ENCODE measurements at places on chromosomes 6 and 20. TPM values are rescaled to one million over a fixed set of nuclear protein-coding genes. Genes with fewer than 3 reads are reported as not detected.

The RNF182 gene
- total RNA-seq = 6.4 TPM

The WASF1 gene
- 12.4 TPM for total RNA-seq

The MAFB gene
- total RNA-seq = not detected

The TCF15 gene
- not detected for total RNA-seq

The RBM24 gene
- 37.7 TPM for total RNA-seq

The ZNF391 gene
- 0.56 TPM for total RNA-seq

The SPDEF gene
- not detected for total RNA-seq

The CLVS2 gene
- total RNA-seq = not detected

The CDC5L gene
- total RNA-seq = 18.9 TPM

The MYT1 gene
- total RNA-seq = not detected

The CST8 gene
- not detected for total RNA-seq

The KCNK16 gene
- total RNA-seq = not detected

The PTPRT gene
- not detected for total RNA-seq

The C6orf141 gene
- total RNA-seq = not detected

DNA sequence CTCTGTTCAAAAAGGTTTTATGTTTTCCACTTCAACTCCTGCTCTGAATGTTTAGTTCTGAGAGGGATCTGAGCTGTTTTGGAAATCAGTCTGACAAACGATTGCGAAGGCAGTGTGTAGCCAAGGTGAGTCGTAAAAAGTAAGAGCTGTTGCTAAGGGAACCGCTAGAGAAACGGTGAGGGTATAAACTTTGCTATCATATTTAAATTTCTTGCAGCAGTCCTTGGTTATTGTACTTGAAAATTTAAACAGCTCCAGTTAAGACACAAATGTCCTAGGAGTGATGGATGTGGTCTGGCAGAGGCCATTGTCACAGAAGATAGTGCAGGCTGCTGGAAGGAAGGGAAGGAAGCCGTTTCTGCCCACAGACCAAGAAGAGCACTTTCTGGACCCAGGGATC, 64.9 kb upstream of the CITED2 start:
- no peak for DNase-seq

DNA sequence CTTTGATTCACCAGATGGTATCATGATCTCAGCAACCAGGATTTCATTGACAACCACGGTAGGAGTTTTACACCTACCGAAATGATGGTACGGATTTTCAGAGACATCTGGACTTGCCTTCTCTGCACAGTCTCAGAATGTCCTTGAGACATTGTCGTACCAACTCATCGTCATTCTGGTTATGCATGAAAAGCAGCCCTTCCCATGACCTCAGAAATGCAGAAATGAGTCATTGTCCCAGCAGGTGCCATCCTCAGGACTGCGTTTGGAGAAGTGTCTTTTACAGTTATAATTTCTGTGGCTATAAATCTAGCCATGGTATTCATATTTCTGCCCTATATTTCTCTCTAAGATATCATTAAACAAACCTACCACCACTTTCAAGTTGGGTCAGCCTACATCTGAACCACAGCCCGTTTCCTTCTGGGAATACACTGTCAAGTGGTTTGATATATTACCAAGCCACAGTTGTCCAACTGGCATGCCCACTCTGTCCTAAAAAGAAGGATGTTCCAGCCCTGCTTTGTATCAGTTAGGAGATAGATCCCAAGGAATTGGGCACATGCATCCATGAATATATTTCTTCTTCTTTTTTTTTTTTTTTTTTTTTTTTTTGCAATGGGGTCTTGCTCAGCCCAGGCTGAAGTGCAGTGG, 7.5 kb upstream of the BFSP1 start:
- no peak for DNase-seq

GRCh38 chr6:133467982-133468380, 226.8 kb downstream of the EYA4 start:
- no peak for DNase-seq

GRCh38 chr6:61809004-61809595, 476.9 kb downstream of the KHDRBS2 start:
- peak; percentile 15 for DNase-seq

- peak; percentile 21 for DNase-seq
These were observed 268.3 kb upstream of the TAB2 start for GRCh38 chr6:149049230-149049629.

DNA sequence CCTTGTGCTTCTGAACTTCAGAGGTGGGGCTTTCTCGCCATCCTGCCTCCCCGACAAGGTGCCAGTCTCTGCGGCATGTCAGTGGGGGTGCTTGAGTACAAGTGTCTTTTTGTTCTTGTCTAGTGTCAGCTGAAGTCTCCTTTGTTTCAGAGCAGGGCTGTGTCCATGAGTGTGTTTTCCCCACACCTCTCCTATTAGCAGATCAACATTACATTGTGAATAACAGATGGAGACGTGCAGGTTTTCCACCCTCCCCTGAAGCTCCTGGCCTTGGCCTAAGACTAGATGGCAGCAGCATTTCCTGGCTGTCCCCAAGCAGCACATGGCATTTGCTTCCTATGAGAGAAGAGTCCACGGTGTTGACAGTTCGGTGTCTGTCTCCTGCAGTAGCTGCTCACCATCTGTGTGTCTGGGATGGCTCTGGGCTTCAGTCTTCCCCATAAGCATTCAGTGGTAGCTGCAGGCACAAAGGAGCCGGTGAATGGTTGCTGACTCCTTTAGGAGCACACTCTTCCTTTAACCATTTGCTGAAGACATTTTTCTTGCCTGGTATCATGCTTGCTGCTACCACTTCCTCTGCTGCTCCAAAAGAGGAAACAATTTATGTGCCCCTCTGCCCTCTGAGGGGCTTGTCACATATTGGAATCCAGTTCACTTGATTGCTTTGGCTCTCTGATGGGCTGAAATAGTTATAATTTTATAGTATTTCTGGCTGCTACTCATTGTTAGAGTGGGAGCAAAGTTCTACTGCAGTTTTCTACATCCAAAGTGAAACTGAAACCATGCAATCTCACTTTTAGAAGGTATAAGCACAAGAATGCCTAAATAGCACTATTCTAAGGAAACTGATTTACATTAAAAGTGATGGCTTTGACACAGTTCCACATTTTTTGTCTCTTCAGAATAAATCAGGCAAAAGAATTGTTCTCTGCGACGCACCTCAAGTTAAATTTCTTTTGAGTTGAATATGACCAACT, 913.0 kb downstream of the C6orf118 start:
- DNase-seq = no peak

GRCh38 chr6:45421709-45422502, 44.2 kb upstream of the SUPT3H start:
- DNase-seq = peak; percentile 57

DNA sequence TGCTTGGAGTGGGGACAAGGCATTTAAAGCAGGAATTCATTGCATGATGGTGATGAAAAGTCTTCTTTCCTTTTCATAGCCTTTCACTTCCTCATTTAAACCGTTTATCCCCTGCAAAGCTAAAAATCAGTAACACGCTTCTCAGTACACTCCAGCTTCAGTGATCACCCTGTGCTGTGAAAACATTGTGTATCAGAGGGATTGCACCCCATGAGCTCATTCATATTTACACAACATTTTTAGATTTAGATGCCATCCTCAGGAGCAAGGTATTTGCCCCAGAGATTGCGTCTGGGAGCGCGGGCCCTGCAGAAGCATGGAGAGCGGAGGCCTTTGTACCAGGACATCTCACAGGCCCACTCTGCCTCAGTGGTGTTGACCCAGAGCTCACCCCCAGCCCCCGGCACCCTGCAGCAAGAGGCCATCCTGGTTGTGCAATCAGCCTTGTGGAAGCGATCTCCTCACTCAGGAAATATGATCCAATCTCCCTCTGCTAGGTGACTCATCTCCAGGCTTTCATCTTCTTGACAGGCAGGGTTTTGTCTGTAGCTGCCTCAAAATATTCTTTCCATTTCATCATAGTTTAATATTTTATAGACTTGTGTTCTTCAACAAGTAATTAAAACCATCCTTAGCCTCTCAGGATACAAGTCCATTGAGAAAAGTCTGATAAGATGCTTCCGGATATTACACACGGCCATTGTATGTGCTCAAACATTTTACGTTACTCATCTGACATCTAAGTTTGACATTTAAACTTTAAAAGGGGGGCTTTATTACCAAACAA, 38.9 kb upstream of the THBS2 start:
- peak; percentile 90 for DNase-seq

- no peak for DNase-seq
These were observed 34.2 kb upstream of the MDGA1 start for GRCh38 chr6:37731888-37732287.

DNA sequence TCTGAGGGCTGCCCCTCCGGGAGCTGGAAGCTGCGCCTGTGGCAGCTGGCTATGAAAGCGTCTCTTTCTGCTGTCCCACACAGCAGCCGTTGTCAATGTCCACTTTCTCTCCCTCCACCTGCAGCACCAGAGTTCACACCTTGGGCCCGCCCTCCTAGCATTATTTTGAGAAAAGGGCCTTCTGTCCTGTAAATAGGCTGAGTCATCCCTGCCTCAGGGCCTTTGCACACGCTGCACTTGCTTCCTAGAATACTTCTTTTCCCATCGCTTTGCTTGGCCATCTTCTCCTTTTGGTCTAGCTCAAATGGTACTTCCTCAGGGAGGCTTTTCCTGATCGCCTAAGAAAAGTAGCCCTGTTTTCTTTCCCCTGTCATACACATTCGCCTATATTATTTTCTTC, 69.3 kb upstream of the ZNFX1 start:
- no peak for DNase-seq

GRCh38 chr6:35782424-35782823, 1.6 kb downstream of the CLPSL1 start:
- no peak for DNase-seq

DNA sequence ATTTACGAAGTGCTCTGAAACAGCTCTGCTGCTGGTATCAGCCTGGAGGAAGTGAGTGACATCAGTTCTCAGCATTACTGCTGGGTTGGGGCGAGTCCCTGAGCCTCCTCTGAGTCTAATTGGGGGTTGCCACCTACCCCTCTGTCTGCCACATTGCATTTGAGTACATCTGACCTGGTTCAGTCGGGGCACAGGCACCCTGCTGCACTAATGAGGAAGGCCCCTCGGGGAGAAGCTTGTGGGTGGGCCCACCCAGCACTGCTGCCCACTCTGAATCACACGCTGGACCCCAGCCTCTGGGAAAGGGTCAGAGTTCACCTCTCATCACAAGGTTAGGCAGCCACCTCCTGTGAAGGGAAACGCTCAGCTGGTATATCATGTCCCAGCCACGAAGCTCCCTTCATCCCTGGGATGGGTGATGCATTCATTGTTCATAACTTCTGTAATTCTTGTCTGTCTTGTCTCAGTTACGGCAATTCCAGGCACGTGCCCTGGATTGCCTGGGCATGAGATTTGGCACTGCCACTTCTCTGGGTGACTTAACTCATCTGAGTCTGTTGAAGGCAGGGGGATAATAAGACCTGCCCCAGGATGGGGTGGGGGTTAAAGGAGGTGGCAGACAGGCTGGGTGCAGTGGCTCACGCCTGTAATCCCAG, 13.3 kb downstream of the DNMT3B start:
- DNase-seq = no peak

- DNase-seq = no peak
These were observed 52.9 kb upstream of the PROKR2 start for GRCh38 chr20:5369629-5370028.

- no peak for DNase-seq
These were observed 107.9 kb upstream of the VGLL2 start for GRCh38 chr6:117157448-117157847.

DNA sequence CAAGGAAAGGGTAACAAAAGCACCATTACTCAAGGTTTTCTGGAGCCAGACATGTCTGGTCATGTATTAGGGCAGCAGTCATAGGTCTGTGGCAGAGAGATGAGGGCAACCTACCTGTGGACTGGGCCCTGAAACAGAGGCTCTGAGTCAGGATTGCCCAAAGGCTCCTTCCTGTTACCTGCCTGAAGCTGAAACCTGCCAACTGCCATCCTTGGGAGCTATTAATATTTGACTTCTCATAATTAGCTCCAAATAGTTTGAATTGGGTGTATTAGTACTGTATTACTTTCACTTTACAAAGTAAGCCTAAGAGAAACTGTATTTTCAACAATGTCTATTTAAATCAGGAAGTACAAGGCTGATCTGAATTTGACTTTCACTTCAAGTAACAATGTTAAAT, 72.0 kb upstream of the TBX18 start:
- no peak for DNase-seq

- no peak for DNase-seq
These were observed 395.3 kb downstream of the MAFB start for GRCh38 chr20:40293740-40294139.

GRCh38 chr6:4973415-4973814, 30.4 kb downstream of the RPP40 start:
- no peak for DNase-seq

GRCh38 chr6:115663681-115664080, 397.0 kb downstream of the FRK start:
- DNase-seq = no peak

DNA sequence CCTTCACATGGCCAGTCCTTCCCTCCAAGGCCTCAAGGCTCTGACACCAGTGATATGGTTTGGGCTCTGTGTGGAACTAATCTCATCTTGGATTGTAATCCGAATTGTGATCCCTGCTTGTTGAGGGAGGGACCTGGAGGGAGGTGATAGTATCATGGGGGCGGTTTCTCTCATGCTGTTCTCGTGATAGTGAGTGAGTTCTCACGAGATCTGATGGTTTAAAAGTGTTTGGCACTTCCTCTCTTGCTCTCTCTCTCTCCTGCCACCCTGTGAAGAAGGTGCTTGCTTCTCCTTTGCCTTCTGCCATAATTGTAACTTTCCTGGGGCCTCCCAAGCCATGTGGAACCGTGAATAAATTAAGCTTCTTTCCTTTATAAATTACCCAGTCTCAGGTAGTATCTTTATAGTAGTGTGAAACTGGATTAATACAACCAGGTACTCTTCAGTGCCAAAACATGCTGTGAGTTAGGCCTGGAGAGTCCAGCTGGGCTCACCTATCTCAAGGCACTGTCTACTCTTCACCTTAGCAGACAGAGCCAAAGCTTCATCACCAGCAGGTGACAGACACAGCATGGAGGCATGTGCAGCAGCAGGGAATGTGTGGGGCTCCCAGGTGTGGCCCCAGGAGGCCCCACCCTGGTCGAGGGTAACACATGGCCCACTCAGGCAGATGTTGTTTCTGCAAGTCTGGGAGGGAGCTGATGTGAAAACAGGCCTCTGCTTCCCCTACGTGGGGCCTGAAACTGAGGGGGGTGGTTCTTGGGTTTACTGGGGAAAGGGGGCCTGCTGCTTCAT, 97.5 kb upstream of the CDYL start:
- no peak for DNase-seq

GRCh38 chr6:37202788-37203491, 33.0 kb downstream of the PIM1 start:
- DNase-seq = no peak

- no peak for DNase-seq
These were observed 399.0 kb downstream of the CDKAL1 start for GRCh38 chr6:20933057-20933788.

DNA sequence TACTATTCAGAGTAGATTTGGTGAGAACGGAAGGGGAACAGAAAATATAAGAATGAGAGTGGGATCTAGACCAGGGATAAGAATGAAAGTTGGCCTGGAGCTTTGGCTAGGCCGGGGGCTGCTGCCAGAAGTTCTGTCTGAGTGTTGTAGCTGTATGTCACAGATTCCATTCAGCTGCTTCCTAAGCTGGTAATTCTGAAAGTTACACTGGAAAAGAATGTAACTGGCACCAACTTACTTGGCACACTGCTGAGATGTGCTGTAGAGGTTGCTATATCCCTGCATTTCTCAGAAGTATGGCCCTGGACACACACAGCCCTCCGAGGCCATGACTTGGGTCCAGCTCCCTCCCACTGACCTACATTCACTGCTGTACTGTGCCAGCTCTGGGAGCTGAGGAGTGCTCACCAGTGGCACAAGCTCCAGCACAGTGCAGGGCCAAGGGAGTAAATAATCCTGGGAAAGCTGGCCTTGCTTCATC, 25.8 kb upstream of the TMEM217 start:
- no peak for DNase-seq
